ENCODE measurements at places on chromosomes 2 and 18. TPM values are rescaled to one million over a fixed set of nuclear protein-coding genes. Genes with fewer than 3 reads are reported as not detected.

Gene LRRC30
- not detected for total RNA-seq

Gene RMC1
- total RNA-seq: 22.1 TPM

Gene KHK
- total RNA-seq: 1.3 TPM

Gene CHRNG
- total RNA-seq: not detected

Gene ANTXR1
- total RNA-seq: 45.5 TPM

Gene CFAP53
- total RNA-seq: 0.99 TPM

Gene SRD5A2
- total RNA-seq: not detected

Gene PLEK
- not detected for total RNA-seq

Gene EIF4E2
- total RNA-seq: 101 TPM

Gene UGT1A5
- not detected for total RNA-seq

Gene SP140
- total RNA-seq: 0.33 TPM

Gene VIT
- total RNA-seq: 0.77 TPM

Gene PARD3B
- 20.6 TPM for total RNA-seq

DNA sequence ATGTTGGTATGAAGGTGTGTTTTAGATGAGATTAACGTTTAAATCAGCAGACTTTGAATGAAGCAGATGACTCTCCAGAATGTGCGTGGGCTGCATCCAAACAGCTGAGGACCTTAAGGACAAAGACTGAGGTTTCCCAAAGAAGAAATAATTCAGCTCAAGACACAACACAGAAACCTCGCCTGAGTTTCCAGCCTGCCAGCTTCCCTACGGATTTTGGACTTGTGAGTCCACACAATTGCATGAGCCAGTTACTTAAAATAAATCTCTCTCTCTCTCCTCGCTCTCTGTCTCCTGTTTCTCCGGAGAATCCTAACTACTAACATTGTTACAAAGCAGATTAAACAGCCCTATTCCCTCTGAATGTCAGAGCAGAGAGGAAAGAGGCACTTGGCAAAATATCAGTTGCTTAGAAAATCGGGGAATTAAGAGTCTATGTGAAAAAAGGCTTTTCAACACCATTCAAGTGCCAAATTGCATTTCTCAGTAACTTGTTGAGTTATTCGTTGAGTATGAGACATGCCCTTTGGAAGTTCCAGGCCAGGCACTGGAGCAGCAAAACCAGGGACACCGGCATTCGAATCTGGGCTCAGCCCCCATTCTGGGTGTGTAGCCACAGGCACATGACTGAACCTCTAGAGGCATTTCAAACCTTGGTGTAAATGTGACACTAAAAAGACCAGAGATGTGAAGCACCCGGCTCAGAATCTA is 174.6 kb upstream of the PID1 start:
- peak; percentile 76 for DNase-seq
- no peaks in the 10 kb centered on the region for H3K27me3 ChIP-seq
- no peak overlapping the region for H3K4me3 ChIP-seq
- peak overlapping the region; percentile 78 for H3K27ac ChIP-seq
- H3K36me3 ChIP-seq: no peaks in the 10 kb centered on the region

- peaks cover 5% of the 10 kb centered on the region for H3K36me3 ChIP-seq
- no peak for DNase-seq
- no peaks in the 10 kb centered on the region for H3K27me3 ChIP-seq
- no peak overlapping the region for H3K27ac ChIP-seq
- H3K4me3 ChIP-seq: no peak overlapping the region
Measured at GRCh38 chr2:171547256-171547655, 25.0 kb downstream of the CYBRD1 start.

DNA sequence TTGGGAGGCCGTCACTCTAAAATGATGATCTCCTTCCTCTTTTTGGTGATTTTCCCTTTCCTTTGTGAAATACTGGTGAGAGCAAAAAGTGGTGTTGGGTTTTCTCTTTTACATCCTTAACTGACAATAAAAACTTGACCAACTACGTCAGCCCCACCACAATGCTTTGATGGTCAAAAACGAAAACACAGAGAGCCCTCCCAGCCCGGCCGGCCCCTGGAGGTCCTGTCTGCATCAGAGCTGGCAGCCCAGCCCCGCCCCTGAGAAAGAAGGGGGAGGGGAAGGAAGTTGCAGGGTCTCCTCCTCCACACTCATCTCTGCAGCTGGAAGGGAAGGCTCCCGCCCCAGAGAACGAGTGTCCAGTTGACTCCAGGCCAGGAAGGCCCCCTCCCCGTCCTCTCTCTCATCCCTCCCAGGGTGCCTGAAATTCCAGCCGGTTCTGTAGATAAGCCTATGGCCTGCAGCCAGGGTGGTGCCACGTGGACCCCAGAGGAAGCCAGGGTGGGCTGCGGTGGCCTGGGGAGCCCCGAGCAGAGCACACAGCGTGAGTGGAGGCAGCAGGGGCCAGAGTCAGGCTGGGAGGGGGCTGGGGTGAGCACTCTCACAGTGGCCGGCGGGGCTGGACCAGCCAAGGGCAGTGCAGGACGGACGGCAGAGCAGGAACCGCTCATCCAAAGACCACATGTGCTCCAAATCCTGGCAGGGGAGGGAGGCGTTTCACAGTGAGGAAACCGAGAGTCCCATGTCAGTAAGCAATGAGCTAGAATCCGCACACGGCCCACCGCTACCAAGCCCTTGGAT is 19.8 kb downstream of the BIN1 start:
- H3K27ac ChIP-seq: peak overlapping the region; percentile 72
- no peak overlapping the region for H3K4me3 ChIP-seq
- peak; percentile 88 for DNase-seq
- H3K27me3 ChIP-seq: no peaks in the 10 kb centered on the region
- H3K4me1 ChIP-seq: peaks cover 32% of the 10 kb centered on the region
- no peaks in the 10 kb centered on the region for H3K36me3 ChIP-seq

- no peak overlapping the region for H3K4me3 ChIP-seq
- no peaks in the 10 kb centered on the region for H3K4me1 ChIP-seq
- no peaks in the 10 kb centered on the region for H3K36me3 ChIP-seq
- H3K27me3 ChIP-seq: no peaks in the 10 kb centered on the region
Measured at GRCh38 chr18:51655327-51655698, 457.8 kb upstream of the MEX3C start.

GRCh38 chr18:34039201-34039600 is 185.5 kb downstream of the NOL4 start:
- peak overlapping the region; percentile 32 for H3K4me3 ChIP-seq
- peak; percentile 4 for DNase-seq
- no peaks in the 10 kb centered on the region for H3K4me1 ChIP-seq
- no peak overlapping the region for H3K27ac ChIP-seq

- peak; percentile 40 for DNase-seq
- H3K4me3 ChIP-seq: no peak overlapping the region
- H3K27ac ChIP-seq: no peak overlapping the region
- H3K4me1 ChIP-seq: no peaks in the 10 kb centered on the region
Measured at GRCh38 chr2:161316701-161317100, 8.5 kb downstream of the PSMD14 start.

DNA sequence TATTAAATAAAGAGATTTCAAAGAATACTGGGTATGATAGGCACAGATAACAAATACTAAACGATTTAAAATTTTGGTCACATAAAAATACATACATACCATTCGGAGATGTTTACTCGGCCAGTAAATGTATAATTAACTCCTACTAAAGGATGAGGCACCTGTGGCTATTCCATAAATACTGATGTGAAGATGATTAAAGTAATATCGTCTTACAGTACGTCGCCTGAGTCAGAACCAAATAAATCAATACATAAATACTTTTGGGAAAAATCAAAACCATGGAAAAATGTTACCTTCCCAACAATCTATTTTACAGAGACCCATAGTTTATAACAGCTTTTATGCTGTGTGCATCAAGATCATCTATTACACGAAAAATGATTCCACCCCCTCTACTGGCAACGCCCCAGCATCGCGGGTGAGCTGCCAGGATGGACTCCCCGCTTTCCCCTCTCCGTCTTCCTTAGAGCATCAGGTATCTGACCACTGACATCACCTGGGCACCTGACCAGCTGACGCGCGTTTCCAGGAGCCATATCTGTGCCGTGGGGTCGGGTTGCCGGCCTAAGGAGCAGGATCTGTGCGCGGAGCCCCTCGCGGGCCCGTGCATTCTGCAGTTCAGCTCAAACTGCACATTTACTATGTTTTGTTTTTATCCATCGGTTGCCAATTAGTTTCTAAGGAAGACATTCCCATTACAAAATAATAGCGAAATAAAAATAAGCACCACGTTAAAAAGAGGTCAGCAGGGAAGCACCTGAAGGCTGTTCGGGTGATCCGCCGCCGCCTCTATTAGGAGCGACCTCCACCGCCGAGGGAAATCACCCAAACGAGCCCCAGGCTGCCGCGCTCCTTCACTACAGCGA is 901 bp downstream of the ICA1L start:
- H3K4me1 ChIP-seq: peaks cover 2% of the 10 kb centered on the region
- peak overlapping the region; percentile 90 for H3K4me3 ChIP-seq
- peak; percentile 46 for DNase-seq
- no peaks in the 10 kb centered on the region for H3K27me3 ChIP-seq

- H3K36me3 ChIP-seq: no peaks in the 10 kb centered on the region
- no peak overlapping the region for H3K27ac ChIP-seq
- no peak for DNase-seq
- no peak overlapping the region for H3K4me3 ChIP-seq
- peaks cover 8% of the 10 kb centered on the region for H3K27me3 ChIP-seq
Measured at GRCh38 chr2:36737131-36737750, 40.7 kb downstream of the VIT start.

DNA sequence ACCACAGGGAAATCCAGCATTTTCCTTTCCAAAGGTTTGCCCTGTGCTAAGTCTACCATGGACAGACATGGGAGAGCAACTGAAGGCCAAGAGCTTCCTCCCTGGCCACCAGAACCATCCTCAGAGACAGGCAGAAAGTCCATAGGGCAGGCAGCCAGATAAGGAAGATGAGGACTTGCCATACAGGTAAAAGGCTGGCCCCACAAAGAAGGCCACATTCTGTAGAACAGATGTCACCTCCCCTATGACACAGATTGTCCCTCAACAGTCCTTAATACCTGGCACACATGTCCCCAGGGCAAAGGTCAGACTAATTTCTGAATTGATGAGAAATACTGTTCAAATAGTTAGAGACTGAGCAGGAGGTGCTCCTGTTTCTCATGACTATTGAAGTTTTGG is 52.0 kb downstream of the FECH start:
- no peak for DNase-seq
- H3K27ac ChIP-seq: no peak overlapping the region
- no peak overlapping the region for H3K4me3 ChIP-seq
- no peaks in the 10 kb centered on the region for H3K27me3 ChIP-seq
- no peaks in the 10 kb centered on the region for H3K36me3 ChIP-seq

- no peaks in the 10 kb centered on the region for H3K4me1 ChIP-seq
- no peak overlapping the region for H3K27ac ChIP-seq
- DNase-seq: no peak
- H3K27me3 ChIP-seq: peaks cover 18% of the 10 kb centered on the region
- H3K4me3 ChIP-seq: no peak overlapping the region
Measured at GRCh38 chr2:230895536-230896345, 29.3 kb downstream of the GPR55 start.

GRCh38 chr2:17604050-17604449 is 63.6 kb downstream of the VSNL1 start:
- no peak overlapping the region for H3K4me3 ChIP-seq
- no peak overlapping the region for H3K27ac ChIP-seq
- no peak for DNase-seq

DNA sequence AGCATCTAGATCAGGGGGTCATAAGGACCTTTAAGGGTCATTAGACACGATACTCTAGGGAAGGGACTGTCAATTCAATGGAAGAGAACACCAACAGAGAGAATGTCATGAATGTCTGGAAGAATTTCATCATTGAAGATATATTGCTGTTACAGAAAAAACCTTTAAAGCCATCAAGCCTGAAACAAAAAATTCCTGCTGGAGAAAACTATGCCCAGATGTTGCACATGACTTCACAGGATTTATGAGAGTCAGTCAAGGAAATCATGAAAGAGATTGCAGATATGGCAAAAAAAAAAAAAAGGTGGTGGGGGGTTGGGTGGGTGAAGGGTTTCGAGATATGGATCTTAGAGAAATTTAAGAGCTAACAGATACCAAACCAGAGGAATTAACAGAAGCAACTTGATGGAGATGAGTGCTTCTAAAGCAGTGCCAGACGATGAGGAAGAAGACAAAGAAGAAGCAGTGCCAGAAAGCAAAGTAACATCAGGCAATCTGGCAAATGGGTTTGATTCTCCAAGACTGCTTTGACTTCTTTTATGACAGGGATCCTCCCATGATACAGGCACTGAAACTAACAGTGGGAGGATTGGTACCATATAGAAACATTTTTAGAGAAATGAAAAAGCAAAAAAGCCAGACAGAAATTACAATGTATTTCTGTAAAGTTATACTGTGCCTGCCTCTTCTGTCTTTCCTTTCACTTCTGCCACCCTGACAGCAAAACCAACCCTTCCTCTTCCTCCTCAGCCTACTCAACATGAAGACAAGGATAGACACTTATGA is 28.5 kb downstream of the MAP4K3 start:
- H3K4me1 ChIP-seq: peaks cover 26% of the 10 kb centered on the region
- H3K4me3 ChIP-seq: no peak overlapping the region
- H3K27me3 ChIP-seq: no peaks in the 10 kb centered on the region
- H3K36me3 ChIP-seq: no peaks in the 10 kb centered on the region

- H3K4me1 ChIP-seq: peaks cover 12% of the 10 kb centered on the region
- H3K4me3 ChIP-seq: no peak overlapping the region
- peaks cover 2% of the 10 kb centered on the region for H3K27me3 ChIP-seq
- DNase-seq: no peak
Measured at GRCh38 chr2:105458076-105458475, 59.2 kb upstream of the FHL2 start.

DNA sequence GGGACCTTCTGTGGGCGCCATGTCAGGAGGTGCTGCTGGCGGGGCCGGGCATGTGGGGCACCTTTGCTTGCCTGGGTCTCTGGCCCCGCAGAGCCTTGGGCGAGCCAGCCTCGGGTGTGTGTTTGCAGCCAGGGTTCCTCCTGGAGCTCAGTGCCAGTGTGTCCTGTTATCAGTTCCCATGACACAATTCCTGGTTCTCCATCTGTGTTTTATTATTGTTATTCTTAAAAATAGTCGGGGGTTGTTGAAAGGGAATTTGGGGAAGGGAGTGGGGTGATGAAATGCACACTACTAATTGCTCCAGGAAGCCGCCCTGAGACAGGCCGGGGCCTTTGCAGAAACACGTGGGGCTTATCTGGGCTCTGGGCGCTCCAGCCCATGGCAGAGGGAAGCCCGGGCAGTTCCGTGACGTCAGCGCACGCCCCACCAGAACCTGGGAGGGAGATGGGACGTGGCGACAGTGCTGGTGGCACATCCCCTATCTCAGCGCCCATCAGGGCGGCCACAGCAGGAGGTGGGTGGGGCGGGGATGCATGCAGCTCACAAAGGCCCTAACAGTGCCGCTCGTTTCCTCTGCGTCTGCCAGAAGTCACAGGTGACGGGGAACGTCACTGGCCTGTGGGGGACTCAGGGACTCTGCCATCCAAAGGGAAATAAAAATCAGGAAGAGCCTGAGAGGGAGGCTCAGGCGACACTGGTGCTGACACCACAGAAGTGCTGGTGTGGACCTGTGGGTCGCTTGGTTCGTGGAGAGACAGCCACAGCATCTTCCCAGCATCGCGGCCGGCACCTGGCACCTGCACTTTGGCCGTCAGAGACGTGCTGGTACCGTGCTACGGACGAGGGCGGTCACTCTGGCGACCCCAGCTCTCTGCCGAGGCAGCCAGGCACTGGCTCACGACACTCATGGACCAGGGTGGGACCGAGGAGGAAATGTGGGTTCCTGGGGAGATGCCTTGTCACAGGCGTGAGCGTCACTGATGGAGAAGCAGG is 131.0 kb downstream of the NFATC1 start:
- H3K4me3 ChIP-seq: no peak overlapping the region
- DNase-seq: no peak
- H3K4me1 ChIP-seq: no peaks in the 10 kb centered on the region
- no peak overlapping the region for H3K27ac ChIP-seq
- no peaks in the 10 kb centered on the region for H3K27me3 ChIP-seq
- H3K36me3 ChIP-seq: no peaks in the 10 kb centered on the region

- H3K27ac ChIP-seq: no peak overlapping the region
- no peaks in the 10 kb centered on the region for H3K4me1 ChIP-seq
- DNase-seq: peak; percentile 11
- H3K27me3 ChIP-seq: no peaks in the 10 kb centered on the region
Measured at GRCh38 chr2:51624995-51625394, 593.1 kb upstream of the NRXN1 start.

Data from fibroblast of lung (primary cell).